ENCODE measurements at places on chromosomes 5 and 9.

DNA sequence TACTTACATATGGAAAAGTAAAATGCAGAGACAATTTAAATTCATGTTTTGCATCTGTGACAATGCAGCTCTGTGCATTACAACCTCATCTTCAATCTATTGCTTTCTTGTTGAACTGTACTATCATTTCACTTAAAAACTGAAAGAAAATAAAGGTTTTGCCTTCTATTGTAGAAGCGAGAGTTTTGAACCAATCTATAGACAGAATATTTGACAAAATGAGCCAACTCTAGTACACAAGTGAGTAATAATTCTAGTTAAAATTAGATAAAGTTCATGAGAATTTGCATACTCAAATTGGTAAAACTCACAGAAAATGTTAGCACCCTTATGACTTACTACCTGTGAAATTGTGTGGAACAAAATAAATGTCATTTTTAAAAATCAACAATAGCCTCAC, 123.7 kb downstream of the EDIL3 start:
- DNase-seq: no peak

GRCh38 chr5:82599692-82600091, 321.5 kb upstream of the RPS23 start:
- DNase-seq: no peak

DNA sequence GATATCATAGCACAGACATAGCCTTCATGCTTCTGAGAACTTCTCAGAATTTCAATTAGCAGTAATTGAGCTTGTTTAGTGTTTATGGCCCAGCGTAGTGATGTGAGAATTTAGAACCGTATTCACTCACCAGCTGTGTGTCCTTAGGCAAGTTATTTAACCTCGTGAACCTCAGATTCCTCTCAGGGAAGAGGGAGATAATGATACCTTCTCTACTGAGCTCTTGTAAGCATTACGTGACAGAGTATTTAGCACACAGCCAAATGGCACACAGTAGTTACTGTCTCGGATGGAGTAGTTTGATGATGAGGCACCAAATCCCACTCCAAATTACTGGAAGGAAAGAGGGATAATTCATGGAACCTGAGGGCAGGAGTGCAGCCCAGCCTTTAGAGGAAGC, 429.3 kb downstream of the CCDC171 start:
- DNase-seq: no peak

DNA sequence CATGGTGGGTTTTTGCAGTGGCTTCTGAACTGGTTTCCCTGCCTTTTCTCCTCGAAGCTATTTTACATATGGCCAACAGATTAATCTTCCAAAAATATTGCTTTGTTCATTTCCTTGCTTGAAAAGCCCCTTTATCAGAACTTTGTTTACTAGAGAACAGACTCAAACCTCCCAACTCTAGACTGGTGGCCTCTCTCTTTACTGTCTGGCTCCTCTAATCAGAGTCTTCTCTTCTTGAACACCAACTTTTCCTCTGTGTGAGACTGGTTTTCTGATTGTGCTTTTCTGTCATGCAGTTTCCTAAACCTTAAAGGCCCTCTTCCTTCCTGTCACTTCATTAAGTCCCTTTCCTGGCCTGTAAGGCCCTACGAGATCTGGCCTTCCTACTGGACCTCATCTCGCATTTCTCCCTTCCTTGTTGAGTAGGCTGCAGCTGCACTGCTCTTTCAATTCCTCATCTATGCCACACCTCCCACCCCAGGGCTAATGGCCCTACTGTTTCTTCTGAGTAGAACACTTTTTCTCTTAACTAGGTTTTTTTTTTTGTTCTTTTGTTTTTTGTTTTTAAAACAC, 5.7 kb downstream of the C9orf43 start:
- DNase-seq: no peak

DNA sequence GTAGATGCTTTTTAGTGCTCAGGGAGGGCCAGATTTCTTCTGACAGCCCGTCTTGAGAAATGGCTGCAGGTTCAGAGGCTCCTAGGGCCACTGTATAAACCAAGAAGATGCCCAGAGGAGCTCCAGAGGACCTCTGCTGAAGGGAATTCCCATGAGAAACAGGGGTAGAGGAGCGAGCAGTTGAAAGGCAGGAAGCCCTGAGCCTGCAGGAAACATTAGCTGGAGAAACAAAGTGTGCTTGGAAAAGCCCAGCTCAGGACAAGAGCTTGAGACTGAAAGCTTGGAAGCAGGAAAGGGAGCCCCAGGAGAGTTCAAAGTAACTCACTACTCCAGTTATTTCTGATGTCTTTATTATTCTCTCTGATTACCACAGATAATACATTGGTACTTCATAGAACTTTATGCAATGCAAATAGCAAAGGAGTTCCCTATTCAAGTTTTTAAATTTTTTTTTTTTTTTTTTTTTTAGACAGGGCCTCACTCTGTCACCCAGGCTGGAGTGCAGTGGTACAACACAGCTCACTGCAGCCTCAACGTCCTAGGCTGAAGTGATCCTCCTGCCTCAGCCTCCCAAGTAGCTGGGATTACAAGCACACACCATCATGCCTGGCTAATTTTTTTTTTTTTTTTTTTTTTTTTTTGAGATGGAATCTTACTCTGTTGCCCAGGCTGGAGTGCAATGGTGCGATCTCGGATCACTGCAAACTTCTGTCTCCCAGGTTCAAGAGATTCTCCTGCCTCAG, 16.5 kb downstream of the HBEGF start:
- no peak for DNase-seq

GRCh38 chr5:33299621-33300208, 141.1 kb upstream of the TARS1 start:
- DNase-seq: no peak

DNA sequence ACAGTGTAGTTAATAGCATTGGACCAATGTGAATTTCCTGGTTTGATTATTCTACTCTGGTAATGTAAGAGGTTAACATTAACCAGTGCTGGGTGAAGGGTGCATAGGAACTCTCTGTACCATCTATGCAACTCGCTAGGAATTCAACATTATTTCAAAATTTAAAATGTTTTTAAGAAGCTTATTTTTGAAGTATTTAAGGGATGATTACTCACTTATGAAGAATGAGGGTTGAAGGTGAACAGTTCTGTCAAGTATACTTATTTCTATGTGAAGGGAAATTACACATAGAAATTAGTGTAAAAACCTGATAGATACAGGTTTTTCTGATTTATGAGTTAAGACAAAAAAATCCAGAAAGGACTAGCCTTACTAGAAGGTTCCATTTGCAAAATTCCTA, 165.8 kb downstream of the INSYN2B start:
- DNase-seq: no peak

- DNase-seq: no peak
Observed at GRCh38 chr5:137072361-137073115, 426.6 kb downstream of the SPOCK1 start.

- no peak for DNase-seq
Observed at GRCh38 chr5:119357808-119358529, 2.1 kb downstream of the TNFAIP8 start.

DNA sequence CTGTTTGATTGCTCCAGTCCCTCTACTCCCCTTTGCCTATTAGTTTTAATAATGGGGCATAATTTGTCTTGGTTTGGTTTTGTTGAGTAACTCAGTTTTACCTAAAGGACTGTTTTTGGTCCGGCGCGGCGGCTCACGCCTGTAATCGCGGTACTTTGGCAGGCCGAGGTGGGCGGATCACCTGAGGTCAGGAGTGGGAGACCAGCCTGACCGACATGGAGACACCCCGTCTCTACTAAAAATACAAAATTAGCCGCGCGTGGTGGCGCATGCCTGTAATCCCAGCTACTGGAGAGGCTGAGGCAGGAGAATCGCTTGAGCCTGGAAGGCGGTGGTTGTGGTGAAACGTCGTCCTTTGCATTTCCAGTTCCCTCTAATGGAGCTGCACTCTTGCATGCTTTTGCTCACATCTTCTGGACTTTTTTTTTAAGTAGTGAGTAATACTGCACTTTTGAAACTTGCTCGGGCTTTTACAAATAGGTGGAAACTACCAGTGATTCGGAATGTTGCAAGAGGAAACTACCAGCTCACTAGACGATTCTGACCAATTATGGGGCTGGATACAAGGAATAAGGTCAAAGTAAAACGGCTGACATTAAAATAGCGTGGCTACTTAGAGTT, 721 bp upstream of the MAML1 start:
- DNase-seq: no peak

DNA sequence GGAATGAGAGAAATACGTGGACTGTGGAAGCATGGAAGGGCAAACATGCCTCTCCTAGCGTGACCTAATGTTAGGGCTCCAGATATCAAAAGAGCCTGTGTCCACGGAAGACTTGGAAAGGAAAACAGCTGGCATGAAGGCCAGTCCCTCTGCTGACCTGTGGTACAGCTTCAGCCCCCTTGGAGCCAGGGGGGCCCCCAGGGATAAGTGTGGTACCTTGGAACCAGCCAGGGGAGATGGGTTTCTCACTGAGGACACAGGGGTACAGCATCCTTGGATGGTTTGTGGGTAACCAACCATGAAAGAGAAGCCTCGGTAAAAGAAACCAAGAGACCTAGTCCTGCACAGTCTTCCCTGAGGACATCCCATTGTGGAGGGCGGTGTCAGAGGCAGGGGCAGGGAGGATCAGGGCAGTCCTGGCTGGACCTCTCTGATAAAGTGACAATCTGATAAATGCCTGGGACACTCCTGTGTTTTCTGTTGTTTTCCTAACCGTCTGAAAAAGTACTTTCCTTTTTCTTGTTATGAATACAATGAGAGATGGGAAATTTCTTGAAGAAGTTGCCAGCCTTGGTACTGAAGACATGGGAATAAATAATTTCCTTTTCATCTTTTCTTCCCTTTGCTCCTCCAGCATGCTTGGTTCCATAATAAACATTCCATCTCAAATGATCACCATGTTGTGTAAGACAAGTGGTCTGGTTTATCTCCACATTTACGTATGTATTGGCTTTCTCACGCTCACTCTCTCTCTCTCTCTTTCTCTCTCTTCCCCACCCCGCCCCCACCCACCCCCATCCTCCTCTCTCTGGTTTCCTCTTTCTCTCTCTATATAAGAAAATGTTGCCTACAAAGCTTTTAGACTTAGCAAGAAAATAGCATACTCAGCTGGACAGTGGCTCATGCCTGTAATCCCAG, 102.1 kb downstream of the SUSD1 start:
- no peak for DNase-seq

DNA sequence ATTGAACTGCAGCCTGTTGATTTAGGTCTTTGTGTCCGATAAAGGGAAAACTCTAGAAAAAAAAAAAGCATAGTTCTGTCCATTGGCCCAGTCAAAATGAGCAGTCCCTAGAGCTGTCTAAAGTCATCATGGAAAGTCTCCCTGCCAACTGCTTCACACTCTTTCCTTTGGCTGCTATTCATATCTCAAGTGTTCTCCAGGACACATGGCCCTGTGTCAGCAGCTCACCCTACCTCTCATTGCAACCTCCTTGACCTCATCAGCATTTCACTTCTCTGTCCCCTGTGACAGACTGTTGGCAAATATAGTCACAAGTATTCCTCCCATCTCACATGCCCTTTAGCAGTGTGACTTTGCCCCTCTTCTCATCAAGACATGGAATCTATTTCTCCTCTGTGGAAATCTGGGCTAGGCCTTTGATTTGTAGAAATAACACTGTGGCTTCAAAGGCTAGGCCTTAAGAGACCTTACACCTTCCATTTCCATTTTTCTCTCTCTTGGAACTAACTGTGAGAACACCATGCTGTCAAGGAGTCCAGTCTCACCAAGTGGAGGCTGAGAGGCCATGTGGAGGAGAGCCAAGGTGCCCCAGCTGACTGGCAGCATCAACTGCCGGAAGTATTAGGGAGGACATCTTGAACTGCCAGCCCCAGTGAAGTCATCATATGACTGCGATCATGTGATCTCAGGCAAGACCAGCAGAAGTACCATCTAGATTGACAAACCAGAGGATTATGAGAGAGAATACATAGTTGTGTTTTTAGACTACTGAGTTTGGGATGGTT, 149.4 kb upstream of the TARS1 start:
- DNase-seq: no peak

DNA sequence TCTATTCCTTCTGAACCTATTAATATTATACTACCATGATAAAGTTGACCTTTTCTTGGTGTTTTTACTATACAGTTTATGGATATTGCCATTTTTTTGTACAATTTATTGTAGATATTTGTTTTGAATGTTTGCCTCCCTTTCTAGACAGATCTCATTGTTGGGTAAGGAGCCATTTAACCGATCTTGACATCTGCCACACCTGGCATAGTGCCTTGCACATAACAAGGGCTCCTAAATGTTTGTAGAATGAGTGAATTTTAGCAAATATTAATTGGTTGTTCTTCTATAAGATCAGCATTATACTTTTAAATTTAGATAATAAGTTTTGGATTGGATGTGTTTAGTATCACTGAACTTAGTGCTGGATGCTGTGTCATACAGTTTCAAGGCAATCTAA, 175.3 kb downstream of the GDNF start:
- no peak for DNase-seq

DNA sequence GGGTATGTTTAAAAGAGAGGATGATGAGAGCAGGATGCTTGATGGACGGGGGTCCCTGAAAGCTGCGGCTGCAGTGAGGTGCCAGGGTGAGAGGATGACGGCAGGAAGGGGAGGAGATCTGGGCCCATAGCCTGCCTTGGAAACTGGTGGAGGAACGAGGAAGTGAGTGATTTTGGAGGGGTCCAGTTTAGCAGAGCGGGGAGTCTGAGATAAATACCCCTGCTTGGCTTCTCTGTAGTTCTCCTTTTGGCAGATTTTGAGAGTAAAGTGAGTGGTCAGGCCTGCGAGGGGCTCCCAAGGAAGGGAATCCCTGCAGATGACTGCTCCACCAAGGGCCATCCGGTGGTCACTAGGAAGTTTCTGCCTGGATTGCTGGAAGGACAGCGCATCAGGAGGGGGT, 98.5 kb upstream of the PTCH1 start:
- no peak for DNase-seq

DNA sequence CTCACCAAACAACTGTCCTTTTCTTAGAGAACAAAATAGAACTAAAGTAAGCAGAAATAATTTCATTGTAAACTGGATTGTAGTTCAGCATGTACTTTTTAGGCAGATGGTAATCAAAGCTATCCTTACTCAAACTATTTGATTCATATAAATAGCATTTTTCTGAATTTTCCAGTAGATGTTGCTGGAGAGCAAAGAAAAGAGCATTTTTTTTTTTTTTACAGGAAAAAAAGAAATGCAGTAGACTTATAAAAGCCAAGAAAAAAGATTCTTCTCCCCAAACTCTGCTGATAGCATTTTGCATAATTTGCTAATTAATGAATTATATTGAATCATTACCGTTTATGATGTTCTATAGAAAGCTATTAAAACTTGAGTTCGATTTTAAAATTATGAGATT, 715.3 kb upstream of the WWC1 start:
- no peak for DNase-seq

DNA sequence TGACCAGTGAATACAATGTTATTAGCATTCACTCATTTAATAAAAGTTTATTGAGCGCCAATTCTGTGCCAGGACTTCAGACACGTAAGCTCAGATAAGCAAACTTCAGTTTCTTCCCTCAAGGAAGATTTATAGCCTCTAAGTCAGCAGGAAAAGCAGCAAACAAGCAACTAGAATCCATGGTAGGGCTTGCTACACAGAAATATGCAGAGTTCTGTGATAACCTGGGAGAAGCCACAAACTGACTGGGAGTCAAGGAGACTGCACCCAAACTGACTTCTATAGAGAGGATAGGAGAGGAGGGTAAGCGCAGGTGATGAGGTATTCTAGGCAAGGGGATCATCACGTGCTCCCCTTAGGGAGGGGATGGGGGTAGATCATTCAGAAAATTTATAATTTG, 1.4 kb upstream of the OGN start:
- no peak for DNase-seq

Data from activated CD4-positive, alpha-beta T cell treated with anti-CD3 and anti-CD28 coated beads for 24 hours (primary cell).